ENCODE measurements at places on chromosomes 7 and 10.

GRCh38 chr10:61606959-61607907, 55.5 kb upstream of the CABCOCO1 start:
- DNase-seq, result no peak

DNA sequence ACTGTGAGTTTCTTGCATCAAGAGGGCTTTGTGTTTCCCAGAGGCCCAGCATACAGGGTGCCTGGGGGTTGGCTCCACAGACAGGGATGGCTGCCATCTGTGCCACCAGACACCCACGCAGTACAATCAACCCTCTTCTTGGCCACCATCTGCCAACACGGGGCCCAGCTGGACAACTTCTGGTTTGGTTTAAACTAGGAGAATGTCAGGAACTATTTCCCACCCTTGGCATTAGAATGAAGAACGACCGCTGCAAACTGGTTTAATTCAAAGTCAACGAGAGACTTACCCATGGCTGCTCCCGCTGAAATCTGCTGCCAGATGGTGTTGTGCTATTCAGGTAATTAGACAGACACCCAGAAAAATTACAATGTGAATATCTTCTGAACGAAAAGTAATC, 27.8 kb downstream of the NMT2 start:
- DNase-seq, result no peak

DNA sequence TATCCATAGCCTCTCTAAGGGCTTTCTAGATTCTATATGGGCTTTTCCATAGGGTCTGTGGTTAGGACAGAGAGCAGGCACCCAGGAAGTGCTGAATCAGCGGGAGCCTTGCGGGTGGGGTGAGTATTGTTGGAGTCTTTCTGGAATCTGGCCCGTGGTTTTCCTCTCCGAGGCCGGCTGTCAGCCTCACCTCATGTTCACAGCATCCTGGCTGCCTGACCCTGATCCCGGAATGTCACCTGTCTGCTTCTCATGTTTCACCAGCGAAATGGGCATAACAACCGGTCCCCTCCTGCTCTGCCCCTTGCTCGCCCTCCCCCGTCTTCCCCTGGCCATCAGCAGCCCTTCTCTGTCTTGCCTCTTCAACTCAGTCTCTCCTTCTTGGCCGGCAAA, 36.5 kb downstream of the DDIT4 start:
- no peak for DNase-seq

DNA sequence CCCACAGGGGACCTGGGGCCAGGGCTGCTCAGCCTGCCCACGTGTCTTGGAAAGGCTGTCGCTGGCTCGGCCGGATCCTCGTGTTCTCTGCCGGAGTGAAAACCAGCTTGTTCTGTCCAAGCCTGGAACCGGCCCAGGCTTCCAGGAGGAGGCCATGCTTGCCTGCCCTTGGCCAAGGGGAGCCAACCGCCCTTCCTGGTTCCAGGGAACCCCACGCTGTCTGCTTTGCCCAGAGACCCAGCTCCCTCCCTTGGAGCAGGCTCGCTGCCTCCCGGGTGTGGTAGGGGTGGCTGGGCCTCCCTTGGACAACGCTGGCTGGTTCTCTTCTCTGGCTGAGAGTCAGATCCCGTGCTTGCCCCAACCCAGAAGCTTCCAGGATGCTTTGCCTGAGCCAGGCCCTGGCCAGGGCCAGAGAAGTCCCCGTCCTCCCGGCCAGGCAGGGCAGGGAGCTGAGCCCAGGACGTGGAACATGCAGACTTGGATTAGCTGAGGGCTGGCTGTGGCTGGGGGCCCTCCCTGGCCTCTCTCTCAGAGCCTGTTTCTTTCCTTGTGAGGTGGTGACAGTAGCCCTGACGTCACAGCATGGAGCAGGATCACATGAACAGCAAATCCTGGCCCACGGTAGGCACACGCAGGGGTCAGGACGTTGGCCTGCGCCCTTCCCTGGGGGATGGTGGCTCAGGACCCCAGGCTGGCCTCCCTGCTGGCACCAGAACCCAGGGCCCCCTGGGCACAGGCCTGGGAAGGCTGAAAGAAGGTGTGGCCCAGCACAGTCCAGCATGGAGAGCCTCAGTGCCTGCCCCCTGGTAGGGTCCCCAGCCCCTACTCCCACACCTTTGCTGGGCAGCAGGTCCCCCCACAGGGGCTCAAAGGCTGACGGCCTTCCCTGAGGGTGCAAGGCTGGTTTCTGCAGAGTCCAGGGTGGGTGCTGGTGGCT, 67.5 kb downstream of the PWWP2B start:
- DNase-seq, result no peak

GRCh38 chr10:95556994-95557767, 4.0 kb downstream of the SORBS1 start:
- DNase-seq, result no peak

DNA sequence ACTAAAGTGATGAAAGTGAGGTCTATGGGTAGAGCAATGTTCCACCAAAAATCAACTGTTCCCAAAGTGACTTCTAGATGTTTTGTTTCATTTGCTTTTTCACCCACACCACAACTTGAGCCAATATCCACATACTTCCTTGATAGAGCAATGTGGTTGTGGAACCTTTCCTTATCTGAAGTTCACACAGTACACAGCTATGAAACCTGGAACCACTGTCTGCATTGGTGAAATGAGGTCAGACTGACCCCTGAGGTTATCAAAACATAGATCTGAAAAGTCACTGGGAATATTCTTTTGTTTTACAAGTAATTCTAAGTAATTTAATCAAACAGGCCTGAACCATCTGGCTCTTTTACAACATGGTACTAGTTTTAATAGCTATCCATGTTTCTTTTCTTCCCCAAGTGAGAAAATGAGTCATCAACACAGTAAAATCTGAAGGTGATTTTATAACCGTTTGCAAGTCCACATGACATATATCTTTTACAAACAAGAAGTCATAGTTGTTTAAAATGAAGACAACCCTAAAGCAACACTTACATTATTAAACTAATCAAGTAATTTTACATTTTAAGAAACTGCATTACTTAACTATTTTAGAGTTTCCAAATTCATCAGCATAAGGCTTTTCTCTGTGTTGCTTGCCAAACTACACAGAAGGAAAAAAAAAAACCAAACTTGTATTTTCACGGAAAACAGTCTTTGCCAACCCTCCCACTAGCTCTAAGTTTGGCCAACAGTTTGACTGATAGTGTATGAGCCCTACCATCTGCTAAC, 80.3 kb downstream of the LRRC17 start:
- DNase-seq, result no peak

DNA sequence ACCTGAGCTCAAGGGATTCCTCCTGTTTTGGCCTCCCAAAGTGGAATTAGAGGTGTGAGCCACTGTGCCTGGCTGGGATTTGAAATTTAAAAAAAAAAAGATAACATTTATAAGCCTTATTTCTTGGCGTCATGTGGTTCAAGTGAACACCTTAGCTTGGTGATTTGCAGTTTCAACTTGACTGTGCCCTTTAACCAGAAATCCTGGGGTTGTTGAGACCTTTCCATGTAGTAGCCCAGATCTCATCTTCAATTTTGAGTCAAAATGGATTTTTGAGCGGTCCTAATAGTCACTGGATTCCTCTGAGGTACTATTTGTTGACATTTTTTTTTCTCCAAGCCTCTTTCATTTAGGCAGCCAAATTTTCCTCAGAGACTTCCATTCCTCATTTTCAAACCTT, 29.5 kb upstream of the FBXW4 start:
- DNase-seq, result no peak

DNA sequence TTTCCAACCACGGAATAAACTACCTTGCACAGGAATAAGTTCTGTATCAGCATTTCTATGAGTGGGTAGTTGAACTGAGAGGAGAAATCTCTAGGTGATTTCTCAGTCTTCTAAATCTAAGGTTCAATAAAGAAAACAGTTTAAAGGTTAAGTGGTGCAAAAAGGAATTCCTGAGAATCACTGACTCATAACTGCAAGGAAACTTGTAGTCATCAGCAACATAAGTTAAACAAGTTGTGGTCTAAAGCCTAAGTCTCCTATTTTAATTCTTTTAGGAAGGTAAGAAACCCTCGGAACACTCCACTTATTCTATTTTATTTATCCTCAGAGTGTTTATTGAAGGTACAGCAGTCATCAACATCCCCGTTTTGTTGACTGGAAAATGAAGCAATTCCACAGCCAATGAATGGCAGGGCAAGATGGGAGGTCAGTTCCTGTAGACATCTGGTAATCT, 92.4 kb upstream of the PIK3CG start:
- no peak for DNase-seq

DNA sequence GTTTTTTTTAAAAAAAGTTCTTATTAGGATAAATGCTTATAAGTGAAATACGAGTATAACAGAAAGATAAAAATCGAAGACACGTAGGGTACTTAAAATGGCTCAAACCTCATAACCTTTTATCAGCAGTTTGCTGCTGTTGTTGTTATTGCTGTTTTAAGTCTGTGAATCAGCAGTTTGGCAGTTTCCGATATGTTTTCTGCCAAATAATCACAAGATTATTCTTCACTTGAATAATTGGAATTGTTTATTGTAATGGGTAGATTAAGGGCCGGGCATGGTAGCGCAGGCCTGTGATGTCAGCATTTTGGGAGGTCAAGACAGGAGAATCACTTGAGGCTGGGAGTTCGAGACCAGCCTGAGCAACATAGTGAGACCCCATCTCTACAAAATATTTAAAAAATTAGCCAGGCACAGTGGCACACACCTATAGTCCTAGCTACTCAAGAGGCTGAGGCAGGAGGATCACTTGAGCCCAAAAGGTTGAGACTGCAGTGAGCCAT, 177.6 kb downstream of the VTI1A start:
- no peak for DNase-seq

GRCh38 chr7:27943241-27943640, 203.3 kb downstream of the TAX1BP1 start:
- no peak for DNase-seq

DNA sequence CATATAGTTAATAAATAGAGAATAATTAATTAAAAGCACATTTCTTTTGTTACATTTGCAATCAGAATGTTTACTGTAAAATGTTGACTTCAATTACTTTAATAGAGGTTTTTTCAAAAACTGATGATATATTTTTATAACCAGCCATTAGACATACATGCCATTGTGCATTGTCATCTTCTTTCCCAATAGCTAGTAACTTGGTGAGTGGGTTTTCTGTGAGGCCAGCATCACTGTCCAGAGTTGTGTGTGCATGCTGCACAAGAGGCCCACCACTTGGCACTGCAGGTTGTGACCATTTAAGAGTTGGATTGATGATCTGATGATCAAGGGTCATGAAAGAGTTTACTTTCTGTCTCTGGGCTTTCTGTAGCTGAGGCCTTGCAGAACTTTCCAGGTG, 46.5 kb downstream of the TFEC start:
- no peak for DNase-seq

DNA sequence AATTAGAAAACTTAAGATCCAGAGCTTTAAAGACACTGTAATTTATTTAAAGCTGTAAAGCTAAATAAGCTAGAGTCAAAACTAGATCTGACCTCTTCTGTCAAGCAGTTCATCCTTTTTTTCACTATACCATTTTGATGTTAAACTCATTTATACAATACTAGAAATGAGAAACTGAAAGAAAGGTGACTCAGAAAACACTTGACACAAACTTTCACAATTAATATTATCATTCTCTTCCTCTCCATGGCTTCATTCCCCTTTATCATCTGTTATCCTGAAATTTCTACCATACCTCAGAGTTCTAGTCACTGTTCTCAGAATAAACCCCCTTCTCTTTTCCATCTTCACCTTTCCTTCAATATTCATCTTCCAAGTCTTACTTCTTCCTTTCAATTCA, 1.3 kb downstream of the FIGNL1 start:
- no peak for DNase-seq

- DNase-seq, result no peak
Measured at GRCh38 chr7:139588632-139589031, 65.1 kb downstream of the CLEC2L start.

DNA sequence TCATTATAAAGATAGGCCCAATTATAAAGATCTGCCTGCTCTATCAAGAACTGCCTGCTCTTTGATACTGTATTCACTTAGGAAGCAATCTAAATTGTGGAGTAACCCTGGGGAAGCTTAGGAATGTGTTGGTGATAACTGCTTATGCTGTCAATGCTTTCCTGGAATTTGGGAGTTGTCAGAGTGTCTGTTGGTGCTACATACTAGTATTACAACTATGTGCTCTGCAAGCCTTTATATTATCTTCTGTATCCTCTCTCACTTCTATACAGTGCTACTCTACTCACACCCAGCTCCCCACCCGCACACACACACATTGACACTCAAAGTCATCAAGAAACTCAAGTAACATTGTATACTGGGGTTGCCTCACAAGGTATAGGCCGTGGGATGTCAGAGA, 6.1 kb downstream of the ZNF277 start:
- no peak for DNase-seq

DNA sequence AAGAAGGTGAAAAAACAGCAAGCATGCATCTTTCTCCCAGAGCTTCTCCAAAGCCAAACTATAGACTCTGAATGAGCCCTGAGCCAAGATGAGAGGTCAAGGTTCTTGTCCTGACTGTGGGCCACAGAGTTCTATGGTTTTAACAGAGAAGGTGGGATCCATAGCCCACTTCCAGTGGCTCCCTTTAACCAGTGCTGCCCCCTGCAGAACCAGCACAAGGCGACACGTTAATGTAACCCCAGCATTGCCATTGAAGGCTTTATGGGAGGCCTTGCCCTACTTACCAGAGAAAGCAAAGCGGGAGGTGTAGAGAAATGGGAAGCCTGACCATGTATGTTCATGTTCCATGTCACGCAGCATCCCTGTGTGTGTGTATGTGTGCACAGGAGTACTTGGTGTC, 243.6 kb downstream of the PRPF18 start:
- no peak for DNase-seq

GRCh38 chr7:36591636-36592035, 132.7 kb downstream of the AOAH start:
- no peak for DNase-seq

GRCh38 chr10:110042181-110042580, 34.4 kb downstream of the ADD3 start:
- no peak for DNase-seq

DNA sequence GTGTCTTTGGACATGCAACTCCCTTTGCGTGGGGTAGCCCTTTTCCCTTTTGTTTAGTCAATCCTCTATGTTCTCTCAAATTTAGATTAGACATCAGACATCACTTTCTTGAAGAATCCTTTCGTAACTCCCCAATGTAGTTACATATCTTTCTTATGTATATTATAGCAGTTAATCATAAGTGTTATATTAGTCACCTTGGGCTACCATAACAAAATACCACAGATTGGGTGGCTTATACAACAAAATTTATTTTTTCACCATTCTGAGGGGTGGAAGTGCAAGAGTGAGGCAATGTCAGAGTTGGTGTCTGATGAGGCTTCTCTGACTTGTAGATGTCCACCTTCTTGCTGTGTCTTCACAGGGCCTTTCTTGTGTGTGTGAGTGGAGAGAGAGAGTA, 105.7 kb downstream of the PHTF2 start:
- DNase-seq, result no peak

Measured in stimulated activated CD8-positive, alpha-beta memory T cell treated with anti-CD3 and anti-CD28 coated beads, Interleukin-7, amount 100 ng/mL, for 1 hour (primary cell).